ENCODE measurements at places on chromosomes 2 and 18.

- peak; percentile 60 for DNase-seq
These were observed 35.5 kb upstream of the SLC35F5 start for GRCh38 chr2:113791697-113792590.

DNA sequence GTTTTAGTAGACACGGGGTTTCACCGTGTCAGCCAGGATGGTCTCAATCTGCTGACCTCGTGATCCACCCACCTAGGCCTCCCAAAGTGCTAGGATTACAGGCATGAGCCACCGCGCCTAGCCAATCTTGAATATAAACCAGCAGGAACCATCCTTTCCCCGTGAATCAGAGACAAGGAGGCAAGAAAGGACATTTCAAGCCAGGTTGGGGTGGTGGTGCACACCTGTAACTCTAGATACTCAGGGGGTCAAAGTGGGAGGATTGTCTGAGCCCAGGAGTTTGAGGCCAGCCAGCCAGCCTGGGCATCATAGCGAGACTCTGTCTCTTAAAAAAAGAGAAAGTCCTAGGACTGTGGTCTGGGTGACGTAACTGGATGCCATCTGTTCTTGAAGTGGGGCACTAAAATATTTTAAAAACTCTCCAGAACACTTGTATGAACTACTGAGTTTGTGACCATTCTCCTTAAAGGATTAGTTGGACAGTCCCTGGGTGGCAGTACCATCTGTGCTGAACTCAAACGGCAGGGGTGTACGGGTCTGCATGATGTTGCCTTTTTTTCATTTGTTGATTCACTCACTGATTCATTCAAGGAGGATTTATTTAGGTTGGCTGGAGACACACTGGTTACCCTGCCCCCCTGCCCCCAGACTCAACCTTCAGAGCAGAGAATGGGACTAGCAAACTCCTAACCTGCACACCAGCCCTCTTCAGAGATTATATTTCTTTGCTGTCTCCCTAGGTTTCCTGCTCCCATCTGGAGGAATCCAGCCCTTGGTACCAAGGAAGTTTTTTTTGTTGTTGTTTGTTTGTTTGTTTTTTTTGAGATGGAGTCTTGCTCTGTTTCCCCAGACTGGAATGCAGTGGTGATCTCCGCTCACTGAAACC, 2.9 kb upstream of the TLX2 start:
- no peak for DNase-seq

GRCh38 chr2:3491306-3491705, 28.0 kb downstream of the ADI1 start:
- DNase-seq = no peak

GRCh38 chr2:181252262-181253148, 204.7 kb upstream of the ITGA4 start:
- peak; percentile 91 for DNase-seq

DNA sequence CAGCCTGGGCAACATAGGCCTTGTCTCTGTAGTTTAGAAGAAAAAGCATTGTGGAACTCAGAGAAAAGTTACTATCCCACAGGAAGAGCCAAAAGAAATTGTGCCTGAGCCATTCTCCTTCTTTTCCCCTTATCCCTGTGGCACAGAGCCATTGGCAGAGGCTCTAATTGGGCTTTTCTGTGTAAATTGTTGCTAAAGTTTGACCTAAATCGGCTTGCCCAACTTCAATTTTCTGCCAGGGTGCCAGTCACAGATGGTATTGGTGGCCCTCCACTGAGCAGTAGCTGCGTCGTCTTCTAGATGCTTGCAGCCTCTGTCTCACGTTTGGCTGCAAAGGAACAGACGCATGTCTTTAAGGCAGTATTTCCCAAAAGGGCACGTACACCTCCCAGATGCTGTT, 30.3 kb downstream of the ZNF532 start:
- no peak for DNase-seq

DNA sequence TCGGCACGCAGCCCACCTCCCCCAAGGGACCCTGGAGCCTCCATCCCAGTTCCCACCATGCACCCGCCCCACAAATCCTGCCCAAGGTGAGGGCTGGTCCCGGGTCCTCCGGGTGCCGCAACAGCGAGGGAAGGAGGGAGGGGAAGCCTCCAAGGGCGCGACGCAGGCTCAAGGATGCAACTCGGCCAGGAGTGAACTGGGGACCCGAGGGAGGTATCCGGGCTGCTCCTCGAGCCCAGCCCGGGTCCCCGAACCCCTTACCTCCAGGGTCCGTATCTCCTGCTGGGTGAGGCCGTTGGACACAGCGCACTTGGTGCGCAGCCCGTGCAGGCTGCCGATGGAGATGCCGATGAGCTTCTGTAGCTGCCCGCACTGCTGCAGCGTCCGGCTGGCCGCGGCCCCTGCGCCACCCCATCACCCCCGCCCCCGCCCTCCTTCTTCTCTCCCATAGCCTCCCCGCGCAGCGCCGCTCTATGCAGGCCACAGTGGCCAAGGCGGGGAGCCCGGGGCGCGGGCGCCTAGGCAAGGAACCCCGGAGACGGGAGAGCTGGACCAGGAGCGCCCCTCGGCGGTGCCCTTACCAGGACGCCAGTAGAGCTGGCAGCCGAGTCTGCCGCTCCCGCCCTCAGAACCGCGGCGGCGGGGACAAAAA, 124.1 kb downstream of the ANKRD30BL start:
- no peak for DNase-seq

DNA sequence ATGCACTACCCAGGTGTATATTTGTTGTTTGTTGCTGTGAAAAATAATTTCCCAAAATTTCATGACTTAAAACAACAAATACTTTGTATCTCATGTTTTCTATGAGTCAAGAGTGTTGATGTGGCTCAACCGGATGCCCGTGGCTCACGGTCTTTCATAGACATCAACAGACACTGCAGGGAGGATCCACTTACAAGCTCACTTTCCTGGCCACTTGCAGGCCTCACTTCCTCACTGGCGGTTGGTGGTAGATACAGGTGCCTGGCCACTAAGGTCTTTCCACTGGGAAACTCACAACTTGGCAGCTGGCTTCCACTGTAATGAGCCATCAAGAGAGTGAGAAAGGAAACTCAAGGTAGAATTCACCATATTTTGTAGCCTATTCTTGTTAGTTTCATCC, 662.9 kb downstream of the IRS1 start:
- peak; percentile 61 for DNase-seq

GRCh38 chr2:237980087-237980486, 13.3 kb downstream of the UBE2F start:
- no peak for DNase-seq

DNA sequence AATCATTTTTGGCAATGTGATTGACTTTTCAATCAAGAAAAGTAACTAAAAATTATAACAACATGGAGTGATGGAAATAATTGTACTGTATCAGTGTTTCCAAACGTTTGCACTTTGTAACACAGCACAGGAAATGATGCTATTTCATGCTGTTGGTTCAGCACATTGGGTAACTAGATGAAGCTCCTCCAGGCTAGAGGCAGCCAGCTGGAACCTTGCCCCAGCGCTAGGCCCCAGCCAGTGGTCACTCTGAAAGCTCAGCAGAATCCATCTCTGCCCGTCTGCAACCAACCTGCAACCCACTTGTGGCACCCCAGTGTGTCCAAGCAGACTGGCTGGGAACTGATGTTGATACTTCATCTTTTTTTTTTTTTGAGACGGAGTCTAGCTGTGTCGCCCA, 15.3 kb downstream of the UNC50 start:
- no peak for DNase-seq

GRCh38 chr2:223602972-223603371, 811 bp upstream of the SCG2 start:
- no peak for DNase-seq

DNA sequence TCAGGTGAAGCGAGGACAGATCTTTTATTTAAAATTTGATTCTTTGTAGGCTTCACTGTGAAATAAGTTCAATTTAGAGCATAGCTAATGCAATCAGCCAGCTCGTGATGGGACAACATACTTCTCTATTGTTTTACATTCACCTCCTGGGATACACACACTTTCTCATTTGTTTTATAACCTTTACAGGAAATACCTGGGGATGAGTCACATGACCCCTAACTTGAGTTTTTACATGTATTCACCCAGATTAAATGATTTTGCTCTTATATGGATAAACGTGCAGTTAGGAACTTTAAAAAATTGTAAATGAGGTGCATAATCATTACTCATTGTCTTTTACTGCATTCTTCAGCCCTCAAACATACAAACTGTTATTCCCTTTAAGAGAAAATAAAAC, 152.1 kb downstream of the NEDD4L start:
- DNase-seq = no peak

- DNase-seq = no peak
These were observed 123.9 kb downstream of the MC4R start for GRCh38 chr18:60248336-60249330.

GRCh38 chr2:51795248-51795888, 763.4 kb upstream of the NRXN1 start:
- DNase-seq = peak; percentile 1

- DNase-seq = no peak
These were observed 24.5 kb upstream of the STAM2 start for GRCh38 chr2:152200101-152200500.

- DNase-seq = no peak
These were observed 219.6 kb downstream of the RND3 start for GRCh38 chr2:150267651-150268415.

- peak; percentile 74 for DNase-seq
These were observed 1060.6 kb upstream of the FANCL start for GRCh38 chr2:59301466-59302402.

DNA sequence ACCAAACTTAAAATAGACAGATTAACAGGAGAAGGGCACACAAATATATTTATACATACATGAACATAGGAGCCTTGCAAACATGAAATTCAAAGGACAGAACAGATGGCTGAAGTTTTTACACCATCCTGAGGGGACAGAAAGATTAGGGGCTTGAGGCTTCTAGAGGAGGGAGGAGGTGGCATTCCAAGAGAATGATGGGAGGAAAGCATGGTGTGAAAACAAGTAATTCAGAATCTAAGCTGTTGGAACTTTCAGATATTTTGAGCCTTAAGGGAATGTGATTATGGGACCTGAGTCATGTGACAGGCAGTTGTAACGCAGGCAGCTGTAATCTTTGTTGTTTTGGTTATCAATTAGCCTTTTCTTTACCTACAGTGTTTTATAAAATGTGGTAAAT, 225.2 kb upstream of the SPOPL start:
- DNase-seq = no peak

DNA sequence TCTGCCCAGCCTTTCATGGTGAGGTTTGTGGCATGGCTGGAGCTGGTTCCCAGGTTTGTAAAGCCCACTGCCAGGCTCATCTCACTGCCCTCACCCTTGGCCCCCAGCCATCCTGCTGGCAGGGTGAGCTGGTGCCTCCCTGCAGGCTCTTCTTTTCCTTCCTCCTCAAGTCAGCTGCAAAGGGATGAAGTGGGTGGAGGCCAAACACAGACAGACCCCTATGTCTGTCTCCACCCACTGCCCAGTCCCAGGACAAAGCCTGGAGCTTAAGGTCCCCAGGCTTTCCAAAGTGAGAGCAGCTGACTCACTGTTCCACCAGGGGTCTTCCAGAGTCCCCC, 92.0 kb downstream of the TNS1 start:
- no peak for DNase-seq

DNA sequence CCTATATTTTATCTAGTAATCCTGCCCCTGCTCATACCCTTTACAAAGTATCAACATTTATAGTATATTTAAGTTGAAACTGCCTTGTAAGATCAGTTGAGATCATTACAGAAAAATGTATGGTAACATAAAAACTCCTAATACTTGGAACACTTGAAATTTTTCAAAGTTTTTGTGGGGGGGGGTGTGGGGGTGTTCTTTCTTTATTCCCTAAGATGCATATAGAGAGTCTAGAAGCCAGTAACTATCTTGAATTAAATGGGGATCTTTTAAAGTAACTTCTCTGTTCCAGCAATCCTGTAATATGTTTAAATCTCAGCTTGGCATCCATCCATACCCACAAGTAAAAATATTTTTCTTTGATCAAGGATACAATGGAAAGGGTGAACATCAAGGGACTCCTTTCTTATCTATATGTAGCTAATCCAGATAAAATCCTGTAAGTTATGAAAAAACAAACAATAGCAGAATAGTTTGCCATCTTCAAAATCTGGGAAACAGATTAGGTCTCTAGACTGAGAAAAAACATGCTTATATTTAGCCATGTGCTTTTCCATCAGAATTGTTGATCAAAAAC, 455.3 kb downstream of the MEIS1 start:
- DNase-seq = no peak

GRCh38 chr2:37143974-37144373, 12.8 kb downstream of the EIF2AK2 start:
- peak; percentile 65 for DNase-seq

DNA sequence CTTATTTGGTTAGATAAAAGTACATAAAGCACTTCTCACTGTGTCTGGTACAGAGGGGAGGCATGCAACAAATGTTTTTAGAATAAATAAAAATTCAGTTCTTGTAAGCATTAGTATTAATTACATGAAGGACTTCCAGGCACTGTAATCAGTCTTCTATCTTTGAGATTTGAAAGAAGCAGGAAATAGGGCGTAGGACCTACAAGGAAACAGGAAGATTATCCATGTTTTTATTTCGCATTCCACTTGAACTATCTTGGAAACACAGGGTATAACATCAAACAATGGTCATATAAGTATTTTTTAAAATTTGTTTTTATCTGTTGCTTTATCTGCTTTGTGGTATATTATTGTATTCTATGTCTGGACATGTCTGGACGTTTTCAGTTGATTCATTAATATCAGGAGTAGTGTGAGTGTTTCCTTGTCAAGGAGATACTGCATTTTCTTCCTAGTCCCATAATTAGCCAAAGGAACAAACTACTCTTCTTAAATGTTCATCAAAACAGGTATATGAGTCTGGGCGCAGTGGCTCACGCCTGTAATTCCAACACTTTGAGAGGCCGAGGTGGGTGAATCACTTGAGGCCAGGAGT, 32.5 kb downstream of the BMPR2 start:
- no peak for DNase-seq

DNA sequence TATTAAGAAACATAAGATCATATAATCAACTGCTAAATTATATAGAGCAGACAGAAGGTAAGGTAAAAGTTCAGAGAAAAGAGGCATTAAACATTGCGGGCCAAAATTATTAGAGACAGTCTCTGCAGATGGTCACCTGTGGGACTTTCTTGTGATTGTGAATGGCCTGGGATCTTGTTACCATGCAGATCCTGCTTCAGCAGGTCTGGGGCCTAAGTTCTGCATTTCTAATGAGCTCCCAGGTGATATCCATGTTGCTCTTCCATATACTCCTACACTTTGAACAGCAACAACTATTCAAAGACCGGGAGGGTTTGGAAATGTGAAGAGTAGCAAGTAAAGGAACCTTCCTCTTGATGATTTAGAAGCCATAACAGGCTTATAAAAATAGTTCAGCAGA, 8.5 kb upstream of the ETAA1 start:
- no peak for DNase-seq

- DNase-seq = peak; percentile 5
These were observed 187.5 kb downstream of the TWIST2 start for GRCh38 chr2:239035361-239035814.

DNA sequence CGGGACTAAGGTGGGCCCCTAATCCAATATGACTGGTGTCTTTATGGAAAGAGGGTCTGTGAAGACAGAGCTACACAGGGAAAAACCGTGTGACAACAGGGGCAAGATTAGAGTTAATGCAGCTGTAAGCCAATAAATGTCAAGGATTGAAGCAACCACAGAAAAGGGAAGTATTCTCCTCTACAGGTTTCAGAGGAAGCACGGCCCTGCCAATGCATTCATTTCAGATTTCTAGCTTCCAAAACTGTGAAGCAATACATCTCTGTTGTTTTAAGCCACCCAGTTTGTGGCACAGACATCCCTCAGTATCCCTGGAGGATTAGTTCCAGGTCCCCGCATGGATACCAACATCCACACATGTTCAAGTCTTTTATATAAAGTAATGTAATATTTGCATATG, 48.8 kb downstream of the SPP2 start:
- peak; percentile 10 for DNase-seq

- DNase-seq = no peak
These were observed 128.9 kb upstream of the ASB18 start for GRCh38 chr2:236393101-236393500.

- DNase-seq = no peak
These were observed 20.7 kb upstream of the NT5C1B start for GRCh38 chr2:18610090-18610489.

Measured in inflammatory macrophage treated with lipopolysaccharide for 4 hours (primary cell).